ENCODE measurements at places on chromosomes 7 and 10.

DNA sequence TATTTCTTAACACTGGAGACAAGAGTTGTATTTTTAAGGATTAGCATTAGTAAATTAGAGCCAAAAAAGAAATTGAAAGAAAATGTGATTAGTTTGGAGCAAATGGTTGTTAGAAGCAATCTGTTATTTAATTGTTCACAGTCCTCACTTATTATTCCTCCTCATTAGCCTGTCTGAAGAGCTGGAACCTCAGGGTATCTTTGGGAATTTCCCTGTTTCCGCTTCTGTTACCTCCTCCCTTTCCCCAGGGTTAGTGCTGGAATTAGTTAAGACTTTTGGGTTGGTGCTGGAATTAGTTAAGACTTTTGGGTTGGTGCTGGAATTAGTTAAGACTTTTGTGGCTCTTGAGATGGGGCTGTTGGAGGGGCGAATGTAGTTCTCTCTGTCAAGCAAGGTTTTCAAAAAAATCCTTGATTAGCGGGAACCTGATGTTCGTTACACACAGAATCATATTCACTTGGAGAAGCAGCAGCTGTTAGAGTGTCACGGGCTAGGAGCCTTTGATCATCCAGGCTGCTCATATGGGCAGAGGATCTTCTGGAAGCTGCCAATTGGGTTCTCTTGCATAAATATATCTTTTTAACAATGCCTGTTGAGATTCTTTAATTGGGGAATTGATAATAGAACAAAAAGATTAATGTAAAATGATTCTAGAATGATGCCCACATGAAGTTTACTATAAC, 251.0 kb upstream of the NPSR1 start:
- no peak for DNase-seq

DNA sequence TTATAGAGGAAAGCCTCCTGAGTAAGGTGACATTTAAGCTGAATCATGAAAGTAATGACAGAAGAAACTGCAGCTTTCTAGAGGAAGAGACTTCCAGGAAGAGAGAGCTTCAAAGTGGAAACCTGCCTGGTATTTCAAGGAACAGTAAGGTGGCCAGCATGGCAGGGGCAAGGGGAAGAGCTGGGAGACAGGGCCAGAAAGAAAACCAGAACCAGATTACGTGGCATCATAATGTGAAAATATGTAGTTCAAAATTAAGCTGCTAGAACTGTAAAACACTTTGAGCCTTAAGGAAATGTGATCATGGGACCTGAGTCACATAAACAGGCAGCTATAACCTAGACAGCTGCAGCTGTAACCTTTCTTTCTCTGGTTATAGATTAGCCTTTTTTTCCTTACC, 238.0 kb upstream of the FOXK1 start:
- DNase-seq = no peak

DNA sequence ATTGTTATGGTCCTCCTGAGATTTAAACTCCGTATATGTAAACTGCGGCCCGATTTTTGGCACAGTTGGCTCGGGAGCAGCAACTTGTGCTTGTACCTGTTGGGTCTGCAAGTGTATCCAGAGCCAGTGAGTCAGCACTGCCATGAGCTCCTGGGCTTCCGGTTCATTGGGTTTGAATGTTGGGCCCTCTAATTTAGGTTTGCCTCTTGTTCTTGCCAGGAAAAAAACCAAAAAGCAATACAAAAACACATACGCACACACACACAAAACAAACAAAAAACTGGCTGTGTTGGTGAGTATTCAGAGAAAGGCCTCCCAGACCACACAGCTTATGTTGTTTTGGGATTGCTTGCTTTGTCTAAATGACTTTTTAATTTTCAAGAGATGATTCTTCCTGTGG, 26.3 kb downstream of the SND1 start:
- DNase-seq = no peak

DNA sequence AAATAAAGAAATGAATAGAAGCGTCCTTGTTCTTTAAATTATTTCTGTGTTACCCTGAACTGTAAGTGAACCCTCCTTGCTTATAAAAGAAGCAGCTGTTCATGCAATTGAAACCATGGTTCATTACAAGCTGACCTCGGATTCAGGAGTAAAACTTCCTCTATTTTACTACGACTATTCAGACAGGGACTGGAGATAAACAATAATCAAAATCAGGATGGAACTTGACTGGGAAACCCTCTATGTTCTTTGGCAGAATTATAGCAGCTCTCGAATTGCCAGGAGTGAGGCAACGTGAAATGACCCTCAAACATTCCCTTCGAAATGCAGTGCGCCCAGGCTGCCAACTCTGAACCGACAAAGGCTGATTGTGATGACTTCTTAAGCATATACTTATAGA, 172.1 kb downstream of the CYP26A1 start:
- no peak for DNase-seq

GRCh38 chr10:97000487-97001182, 168.5 kb downstream of the LCOR start:
- no peak for DNase-seq

DNA sequence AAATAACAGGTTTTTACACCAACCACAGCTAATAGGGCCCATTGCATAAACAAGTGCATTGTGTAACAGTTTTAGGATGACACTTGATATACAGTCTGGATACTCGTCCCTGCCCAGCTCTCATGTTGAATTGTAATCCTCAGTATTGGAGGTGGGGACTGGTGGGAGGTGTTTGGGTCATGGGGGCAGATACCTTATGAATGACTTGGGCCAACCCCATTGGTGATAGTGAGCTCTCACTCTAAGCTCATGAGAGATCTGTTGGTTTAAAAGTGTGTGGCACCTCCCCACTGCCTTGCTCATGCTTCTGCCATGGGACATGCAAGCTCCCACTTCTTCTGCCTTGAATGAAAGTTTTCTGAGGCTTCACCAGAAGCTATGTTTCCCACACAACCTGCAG, 136.7 kb downstream of the PDE1C start:
- no peak for DNase-seq

- no peak for DNase-seq
Measured at GRCh38 chr10:31972519-31973041, 43.9 kb upstream of the ARHGAP12 start.

DNA sequence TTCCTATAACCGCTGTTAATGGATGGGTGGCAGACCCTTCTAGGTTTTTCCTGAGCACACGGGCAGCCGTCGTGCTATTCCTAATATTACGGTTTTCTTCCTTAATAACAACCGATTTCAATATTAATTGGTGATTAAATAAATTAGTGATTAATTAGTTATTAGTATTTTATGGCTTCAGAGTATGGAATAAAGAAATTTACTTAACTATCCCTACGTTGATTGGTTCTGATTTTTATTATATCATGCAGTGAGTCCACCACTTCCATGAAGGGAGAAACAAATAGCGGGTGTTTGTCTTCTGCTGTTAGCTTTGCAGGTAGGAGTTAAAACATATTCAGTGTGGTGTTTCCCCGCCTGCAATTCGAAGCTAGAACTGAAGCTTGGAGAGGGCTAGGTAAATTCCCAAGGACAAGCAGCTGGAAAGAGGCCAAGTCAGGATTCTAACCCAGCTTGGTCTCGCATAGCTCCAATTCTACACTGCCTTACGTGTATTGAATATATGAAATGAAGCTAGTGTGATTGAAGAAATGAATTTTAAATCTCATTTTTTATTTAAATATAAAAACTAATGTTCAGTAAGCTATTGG, 928 bp upstream of the CSTF2T start:
- DNase-seq = no peak

DNA sequence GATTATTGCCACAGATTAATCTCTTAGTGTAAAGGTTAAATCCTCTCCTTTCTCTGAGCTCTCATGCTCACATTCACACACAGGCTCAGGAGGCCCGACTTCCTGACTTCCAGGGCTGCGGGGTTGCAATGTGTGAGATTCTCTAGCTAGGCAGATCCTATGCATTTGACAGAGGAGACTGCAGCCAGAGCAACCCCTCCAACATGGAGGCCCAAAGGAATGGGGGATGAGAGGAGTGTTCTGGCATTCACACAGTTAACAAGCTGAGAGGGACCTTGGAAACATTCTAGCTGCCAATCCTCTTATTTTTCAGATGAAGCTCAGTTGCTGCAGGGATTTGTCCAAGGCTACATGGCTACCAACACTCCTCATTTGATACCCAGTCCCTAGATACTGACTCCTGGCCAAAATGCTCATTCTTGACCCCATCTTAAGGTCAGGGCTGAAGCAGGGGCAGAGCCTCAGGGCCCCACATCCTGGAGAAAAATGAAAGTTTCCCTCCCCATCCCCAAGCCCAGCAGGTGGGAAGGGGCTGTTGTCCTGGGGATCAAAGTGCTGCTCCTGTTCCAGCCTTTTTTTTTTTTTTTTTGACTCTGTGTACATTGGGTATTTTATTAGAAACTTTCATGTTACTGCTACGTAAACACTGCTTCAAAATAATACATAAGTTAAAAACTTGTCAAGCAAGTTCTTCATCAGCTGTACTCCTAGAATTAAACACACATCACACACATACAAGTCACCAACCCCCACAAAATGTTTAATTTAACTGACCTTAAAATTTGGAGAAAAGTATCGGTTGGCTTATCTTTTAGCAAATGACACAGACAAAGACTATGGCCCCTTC, 325.6 kb downstream of the PLXNA4 start:
- DNase-seq = no peak

- DNase-seq = no peak
Measured at GRCh38 chr10:131751827-131752775, 148.7 kb upstream of the PPP2R2D start.

GRCh38 chr7:136058546-136058945, 81.4 kb upstream of the MTPN start:
- no peak for DNase-seq

DNA sequence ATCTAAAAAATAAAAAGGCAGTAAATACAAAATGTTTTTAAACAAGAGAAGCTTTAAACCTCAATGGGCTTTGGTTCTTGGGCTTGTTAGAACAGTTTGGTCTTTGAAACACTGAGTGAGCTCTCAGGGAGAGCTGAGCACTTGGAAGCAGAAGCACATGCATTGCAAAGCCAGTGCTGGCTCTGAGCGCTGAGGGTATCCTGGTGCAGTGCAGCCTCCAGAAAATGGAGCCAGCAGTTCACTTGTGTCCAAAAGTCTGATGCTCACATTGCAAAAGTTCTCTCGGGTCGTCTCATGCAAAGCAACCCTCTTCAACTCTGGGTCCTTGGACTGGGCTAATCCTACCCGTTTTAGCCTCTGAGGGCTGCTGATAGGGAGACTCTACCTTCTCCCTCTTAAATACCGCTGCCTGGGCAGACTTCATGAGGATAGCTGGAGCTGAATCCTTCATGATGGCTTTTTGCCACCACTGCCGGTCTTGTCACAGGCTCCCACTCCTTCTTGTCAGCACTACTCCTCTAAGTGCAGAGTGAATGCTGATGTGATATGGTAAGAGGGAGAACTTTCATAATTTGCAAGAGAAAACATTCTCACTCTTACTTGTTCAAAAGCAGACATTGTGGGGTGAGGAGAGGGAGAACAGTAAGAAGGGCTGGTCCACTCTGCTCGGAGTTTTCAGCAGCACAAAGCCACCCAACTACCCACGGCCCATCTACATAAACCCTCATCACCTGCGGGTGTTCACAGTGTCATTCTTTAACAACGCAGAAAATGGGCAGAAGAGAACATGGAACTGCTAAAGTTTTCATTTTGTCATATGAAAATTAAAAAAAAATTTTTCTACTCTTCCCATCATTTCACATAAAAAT, 42.2 kb upstream of the BMPER start:
- DNase-seq = no peak

GRCh38 chr10:100020142-100020885, 10.6 kb upstream of the DNMBP start:
- DNase-seq = no peak

DNA sequence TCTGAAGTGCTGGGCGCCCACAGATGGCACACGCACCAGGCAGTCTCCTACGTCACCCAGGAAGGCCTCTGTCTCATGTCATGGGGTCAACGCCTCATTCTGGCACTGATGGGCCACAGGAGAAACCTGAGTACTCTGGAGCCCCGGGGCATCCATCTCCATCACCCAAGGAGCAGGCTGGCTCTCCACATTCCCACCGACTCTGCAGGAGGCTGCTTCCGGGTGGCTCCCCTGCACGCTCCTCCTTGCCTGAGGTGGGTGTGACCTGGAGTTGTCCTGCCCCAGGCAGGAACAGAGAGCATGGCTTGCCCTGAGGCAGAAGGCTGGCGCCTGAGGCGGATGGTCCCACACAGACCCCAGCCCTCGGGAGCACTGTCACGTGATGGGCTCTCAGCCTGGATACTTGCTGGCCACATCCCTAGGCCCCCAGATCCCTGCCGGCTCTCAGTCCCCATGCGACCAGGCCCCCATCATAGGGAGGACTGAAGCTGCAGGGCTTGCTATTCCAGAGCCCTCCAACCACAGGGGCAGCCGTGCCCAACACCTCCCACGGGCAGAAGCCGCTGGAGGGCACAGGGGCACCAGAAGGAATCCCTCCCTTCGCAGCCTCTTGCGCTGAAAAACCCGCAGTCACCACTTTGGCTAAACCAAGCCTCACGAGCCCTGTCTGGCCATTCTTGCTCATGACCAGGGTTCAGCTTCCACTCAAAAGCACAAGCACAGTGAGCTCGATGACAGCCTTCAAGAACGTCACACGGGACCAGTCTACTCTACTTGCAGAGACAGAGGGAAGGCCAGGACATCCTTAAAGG, 80.7 kb downstream of the MAD1L1 start:
- DNase-seq = no peak

DNA sequence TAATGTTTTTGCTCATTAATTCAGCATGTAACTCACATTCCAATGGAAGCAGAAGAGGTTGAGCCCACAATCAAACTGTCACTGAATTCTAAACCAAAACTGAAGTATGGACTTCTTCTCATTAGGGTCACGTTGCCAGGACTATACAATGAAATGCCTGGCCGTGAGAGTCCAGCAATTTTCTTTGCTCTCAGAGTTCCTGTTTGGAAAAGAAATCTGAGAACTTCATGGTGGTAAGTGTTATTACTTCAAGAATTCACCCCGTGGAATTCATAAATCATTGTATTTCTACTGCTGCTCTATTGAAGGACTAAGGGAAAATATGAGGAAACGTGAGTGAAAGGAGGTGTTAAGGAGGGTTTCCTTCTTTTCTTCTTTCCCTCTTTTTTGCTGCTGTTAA, 441.8 kb upstream of the AKR1E2 start:
- no peak for DNase-seq
